IMR-90 (cell line): ENCODE measurements at places on chromosomes 7 and 10. TPM values are rescaled to one million over a fixed set of nuclear protein-coding genes. Genes with fewer than 3 reads are reported as not detected.

The TBC1D12 gene
- total RNA-seq, result 5.4 and 8.1 TPM in 2 replicates

DNA sequence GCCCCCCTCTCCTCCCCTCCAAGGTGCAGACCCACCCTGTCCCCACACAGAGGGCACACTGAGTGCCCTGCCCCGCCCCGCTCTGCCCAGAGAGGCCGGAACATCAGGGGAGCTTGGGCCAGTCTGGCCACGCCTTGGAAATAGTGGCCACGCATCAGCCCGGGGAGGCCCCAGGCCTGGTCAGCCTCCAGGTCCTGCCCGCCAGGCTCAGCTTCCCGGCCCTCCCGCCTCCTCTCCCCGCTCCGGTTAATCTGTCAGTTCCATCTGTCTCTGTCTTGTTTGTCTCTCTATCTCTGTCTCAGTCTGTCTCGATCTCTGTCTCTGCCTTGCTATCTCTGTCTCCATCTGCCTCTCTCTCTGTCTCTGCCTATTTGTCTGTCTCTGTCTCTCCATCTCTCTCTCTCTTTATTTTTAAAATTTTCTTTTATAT lies 28.9 kb upstream of the TNRC18 start:
- peaks cover 1% of the 10 kb centered on the region; the same call in 1 of the 2 replicates for H3K4me1 ChIP-seq
- no peaks in the 10 kb centered on the region for H3K36me3 ChIP-seq
- no peak overlapping the region for H3K27ac ChIP-seq
- no peaks in the 10 kb centered on the region for H3K27me3 ChIP-seq
- H3K4me3 ChIP-seq, result no peak overlapping the region
- no peak for DNase-seq

DNA sequence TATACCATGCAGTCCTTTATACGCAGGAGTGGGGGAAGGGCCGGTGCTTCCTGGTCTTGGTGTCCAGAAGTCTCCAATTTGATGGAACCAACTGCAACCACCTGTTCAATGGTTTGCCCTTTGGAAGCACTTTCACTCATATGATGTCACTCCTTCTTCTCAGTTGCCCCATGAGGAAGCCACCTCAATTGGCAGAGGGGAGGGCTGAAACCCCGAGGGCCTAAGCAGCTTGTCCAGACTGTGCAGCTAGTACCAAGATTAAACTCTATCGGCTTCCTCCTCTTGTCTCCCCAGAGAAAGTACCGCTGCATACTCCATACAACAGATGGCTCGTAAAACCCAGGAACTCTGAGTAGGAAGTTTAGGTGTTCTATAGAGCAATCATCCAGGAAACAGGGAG lies 789.4 kb downstream of the TYW1 start:
- DNase-seq, result no peak
- H3K4me1 ChIP-seq, result no peaks in the 10 kb centered on the region
- H3K27me3 ChIP-seq, result no peaks in the 10 kb centered on the region
- H3K27ac ChIP-seq, result no peak overlapping the region

DNA sequence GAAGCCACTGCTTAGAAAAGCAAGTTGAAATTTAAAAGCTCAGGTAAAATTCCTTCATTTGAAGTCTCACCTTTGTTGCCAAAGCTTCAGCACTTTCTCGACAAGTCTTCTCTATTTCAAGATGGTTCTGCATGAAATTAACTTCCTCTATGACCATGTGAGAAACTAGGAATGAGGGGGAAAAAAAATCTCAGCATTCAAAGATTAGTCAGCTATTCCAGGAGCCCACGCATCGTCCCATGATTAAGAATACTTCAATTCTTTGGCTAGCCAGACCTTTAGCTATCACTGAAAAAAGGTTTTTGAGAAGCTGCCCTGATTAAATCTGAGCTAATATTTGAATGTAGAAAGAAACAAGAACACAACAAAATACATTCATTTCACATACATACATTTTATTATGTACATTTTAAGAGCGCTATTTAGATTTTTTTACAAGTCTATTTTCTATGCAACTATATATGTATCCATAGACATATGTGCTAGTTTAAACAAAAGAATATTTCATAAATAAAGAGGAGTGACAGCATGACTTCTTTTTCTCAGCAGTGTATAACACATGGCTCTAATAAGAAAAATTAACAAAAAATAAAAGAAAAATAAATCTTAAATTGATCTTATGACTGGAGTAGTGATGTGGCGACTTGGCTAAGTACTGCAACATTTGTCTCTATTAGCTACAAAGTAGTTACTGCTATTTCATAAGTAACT lies 44.8 kb downstream of the SHTN1 start:
- no peak overlapping the region for H3K27ac ChIP-seq
- no peaks in the 10 kb centered on the region for H3K36me3 ChIP-seq
- H3K27me3 ChIP-seq, result no peaks in the 10 kb centered on the region
- no peaks in the 10 kb centered on the region for H3K4me1 ChIP-seq
- no peak overlapping the region for H3K4me3 ChIP-seq

DNA sequence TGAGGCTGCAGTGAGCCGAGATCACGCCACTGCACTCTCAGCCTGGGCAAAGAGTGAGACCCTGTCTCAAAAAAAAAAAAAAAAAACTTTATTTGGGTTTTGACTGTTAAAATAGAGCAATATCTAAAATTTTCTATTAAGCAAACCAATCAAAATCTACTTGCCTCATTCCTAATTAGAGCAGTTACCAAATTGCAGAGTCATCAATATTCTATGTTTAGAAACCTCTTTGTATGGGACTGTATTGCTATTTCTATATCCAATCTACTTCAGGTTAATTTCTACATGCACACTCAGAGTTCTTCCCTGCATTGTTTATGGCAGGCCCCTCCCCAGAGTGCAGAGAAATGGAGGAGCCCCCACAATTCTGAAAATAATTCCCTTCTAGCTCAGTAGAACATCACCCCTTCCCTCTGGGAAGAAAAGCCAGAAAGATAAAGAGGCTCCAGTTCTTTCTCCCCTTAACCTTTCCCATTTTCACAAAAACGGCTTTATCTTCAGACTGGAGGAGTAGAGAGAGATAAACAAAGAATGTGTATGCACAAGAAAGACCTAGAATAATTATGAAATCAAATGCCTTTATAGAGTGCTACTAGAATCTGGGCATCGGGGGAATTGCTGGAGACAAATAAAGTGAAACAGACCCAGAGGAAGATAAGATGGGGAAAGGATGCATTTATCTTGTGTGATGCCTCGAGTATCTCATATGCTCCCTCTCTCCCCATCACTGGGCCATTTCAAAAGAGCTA lies 17.9 kb downstream of the SCRN1 start:
- no peak for DNase-seq
- H3K36me3 ChIP-seq, result peaks cover 6% of the 10 kb centered on the region
- no peak overlapping the region for H3K27ac ChIP-seq
- H3K4me3 ChIP-seq, result no peak overlapping the region
- H3K4me1 ChIP-seq, result peaks cover 11% of the 10 kb centered on the region
- no peaks in the 10 kb centered on the region for H3K27me3 ChIP-seq

- DNase-seq, result peak; percentile 3
- peaks cover 11% of the 10 kb centered on the region for H3K4me1 ChIP-seq
Measured at GRCh38 chr7:16417906-16418305, 3.4 kb downstream of the CRPPA start.

- H3K27ac ChIP-seq, result peak overlapping the region; percentile 75; the same call in 1 of the 2 replicates
- DNase-seq, result peak; percentile 61
- H3K4me1 ChIP-seq, result peaks cover 17% of the 10 kb centered on the region
- H3K27me3 ChIP-seq, result no peaks in the 10 kb centered on the region
- no peak overlapping the region for H3K4me3 ChIP-seq
- H3K36me3 ChIP-seq, result peaks cover 23% of the 10 kb centered on the region
Measured at GRCh38 chr10:74039561-74040145, 41.7 kb downstream of the VCL start.

GRCh38 chr10:125548356-125548755 lies 134.6 kb downstream of the TEX36 start:
- H3K4me1 ChIP-seq, result no peaks in the 10 kb centered on the region
- no peaks in the 10 kb centered on the region for H3K36me3 ChIP-seq

DNA sequence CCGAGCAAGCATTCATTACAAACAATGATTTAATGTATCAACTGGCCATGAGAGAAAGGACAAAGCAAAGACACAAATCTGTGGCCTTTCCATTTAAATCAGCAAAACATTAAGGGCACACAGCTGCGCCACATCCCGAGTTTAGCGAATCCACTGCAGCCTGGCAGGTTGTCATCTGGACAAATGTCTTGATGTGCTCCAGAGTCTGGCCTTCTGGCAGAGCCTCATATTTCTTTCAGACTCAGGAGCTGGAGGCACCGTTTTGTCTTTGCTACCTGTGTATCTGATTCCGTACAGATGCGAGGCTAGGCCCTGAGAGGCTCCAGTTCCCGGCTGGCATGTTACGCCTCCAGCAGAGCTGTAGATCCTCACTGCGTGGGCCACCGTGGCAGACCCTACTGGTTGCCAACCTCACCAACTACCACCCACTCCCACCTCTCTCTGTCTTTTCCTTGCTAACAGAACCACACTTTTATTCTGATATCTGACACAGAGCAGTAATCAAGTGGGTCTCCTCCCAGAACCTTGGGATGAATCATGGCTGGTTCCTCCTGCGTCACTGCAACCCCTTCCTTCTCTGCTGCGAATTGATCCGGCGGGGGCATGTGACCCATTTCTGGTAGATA lies 40.9 kb upstream of the EFCAB10 start:
- H3K36me3 ChIP-seq, result peaks cover 21% of the 10 kb centered on the region
- no peak for DNase-seq
- no peaks in the 10 kb centered on the region; the same call in 1 of the 2 replicates for H3K4me1 ChIP-seq
- no peak overlapping the region for H3K4me3 ChIP-seq
- no peak overlapping the region for H3K27ac ChIP-seq
